Midbrain (tissue), 1 donor: ENCODE measurements at places on chromosomes 2 and 18.

- DNase-seq: no peak
These were observed 97.6 kb downstream of the EPB41L5 start for GRCh38 chr2:120110507-120110906.

- peak; percentile 25 for DNase-seq
These were observed 41.4 kb upstream of the AKAIN1 start for GRCh38 chr18:5238371-5238976.

GRCh38 chr2:9996321-9996720, 44.8 kb downstream of the GRHL1 start:
- DNase-seq: no peak

GRCh38 chr2:71545572-71546274, 92.4 kb downstream of the DYSF start:
- DNase-seq: peak; percentile 71

DNA sequence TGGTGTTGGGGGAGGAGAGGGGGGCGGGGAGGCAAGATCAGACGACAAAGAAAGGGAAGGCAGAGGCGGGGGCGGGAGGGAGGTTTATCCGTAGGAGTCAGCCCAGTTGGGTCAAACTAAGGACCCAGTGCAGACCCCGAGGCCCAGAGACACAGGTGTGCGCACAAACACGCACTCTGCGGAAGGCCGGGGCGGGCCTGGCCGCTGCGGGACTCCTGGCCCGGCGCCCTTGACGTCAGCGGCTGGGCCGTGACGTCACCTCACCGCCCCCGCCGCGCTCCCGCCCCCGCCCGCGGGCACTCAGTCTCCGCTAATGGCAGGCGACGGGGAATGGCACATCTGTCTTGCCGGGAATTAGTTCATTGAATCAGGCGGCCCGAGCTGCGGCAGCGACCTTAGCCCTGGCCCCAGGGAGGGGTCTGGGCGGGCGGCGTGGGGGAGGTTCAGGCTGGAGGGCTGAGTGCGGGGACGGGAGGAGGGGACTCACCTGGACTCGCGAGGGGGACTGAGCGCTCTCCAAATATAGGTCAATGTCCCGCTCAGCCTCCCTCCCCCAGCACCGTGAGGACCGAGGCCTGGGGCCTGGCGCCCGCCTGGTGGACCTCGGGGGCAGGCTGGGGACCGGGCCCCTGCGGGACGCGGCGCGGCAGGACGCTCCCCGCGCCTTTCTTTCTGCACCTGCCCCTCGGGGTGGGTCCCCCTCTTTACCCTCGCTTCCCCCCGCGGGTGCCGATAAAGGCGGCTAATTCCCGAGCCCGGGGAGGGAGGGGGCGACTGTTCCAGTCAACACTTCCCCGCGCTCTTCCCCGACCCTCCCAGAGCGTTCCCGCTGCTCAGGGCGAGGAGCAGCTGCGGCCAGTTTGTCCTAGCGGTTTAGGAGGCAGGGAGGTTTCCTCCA, 15.5 kb upstream of the ECEL1 start:
- no peak for DNase-seq

DNA sequence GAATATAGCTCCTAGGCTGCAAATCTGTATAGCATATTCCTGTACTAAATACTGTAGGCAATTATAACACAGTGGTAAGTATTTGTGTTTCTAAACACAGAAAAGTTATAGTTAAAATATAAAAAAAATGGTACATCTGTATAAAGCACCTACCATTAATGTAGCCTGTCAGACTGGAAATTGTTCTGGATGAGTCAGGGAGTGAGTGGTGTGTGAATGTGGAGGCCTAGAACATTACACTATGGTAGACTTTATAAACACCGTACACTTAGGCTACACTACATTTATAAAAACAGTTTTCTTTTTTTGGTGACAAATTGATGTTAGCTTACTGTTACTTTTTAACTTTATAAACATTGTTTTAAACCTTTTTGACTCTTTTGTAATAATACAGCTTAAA, 226.3 kb downstream of the CCDC85A start:
- no peak for DNase-seq

DNA sequence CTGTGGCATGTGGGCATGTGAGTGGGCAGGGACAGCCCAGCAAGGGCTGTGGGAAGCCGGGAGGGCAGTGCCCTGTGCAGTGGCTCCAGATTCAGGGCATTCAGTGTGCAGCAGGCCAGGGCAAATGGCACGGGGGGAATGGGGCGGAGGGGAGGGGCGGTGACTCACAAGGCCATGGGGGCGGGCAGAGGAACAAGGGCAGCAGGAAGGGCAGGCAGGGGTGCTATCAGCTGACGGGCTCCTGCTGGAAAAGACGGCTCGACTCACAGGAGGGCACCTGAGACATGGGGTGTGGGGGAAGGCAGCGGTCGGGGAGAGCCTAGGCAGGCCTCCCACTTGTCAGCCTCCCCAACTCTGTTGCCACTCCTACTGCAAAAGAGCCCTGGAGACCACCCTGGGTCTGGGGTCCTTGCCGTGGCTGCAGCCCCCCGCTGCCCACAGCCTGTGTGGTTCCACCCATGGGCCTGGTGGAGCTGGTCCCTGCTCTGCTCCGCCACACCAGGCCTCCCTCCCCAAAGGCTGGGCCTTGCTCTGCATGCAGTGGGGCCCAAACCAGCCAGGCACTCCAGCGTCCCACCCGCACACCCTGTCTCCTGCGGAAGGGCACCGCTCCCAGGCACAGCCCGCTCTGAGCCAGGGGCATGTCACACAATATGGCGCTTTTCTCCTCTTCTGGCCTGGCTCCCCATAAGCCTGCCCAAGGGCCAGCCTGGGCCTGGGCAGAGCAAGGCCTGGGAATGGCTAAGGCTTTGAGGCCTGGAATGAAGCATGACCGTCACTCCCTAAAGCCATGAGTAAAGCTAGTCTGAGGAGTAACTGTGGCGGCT, 25.9 kb downstream of the HS6ST1 start:
- peak; percentile 77 for DNase-seq

GRCh38 chr18:10565835-10566234, 40.0 kb downstream of the NAPG start:
- no peak for DNase-seq

DNA sequence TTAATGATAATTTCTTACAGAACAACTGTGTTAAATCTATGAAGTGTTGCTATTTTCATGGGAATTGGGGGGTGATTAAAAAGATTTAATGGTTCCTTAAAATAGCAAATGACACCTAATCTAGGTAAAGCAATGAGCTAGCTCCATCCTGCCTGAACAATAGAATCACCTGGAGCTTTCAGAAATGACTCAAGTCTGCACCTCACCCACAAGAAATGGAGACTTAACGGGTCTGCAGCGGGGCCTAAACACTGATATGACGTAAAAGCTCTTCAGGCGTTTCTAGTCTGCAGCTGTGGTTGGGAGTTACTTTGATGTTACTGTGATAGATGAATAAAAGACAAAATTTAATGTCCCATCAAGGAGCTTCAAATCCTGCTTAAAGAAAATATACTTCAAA, 328.2 kb downstream of the RND3 start:
- DNase-seq: no peak

DNA sequence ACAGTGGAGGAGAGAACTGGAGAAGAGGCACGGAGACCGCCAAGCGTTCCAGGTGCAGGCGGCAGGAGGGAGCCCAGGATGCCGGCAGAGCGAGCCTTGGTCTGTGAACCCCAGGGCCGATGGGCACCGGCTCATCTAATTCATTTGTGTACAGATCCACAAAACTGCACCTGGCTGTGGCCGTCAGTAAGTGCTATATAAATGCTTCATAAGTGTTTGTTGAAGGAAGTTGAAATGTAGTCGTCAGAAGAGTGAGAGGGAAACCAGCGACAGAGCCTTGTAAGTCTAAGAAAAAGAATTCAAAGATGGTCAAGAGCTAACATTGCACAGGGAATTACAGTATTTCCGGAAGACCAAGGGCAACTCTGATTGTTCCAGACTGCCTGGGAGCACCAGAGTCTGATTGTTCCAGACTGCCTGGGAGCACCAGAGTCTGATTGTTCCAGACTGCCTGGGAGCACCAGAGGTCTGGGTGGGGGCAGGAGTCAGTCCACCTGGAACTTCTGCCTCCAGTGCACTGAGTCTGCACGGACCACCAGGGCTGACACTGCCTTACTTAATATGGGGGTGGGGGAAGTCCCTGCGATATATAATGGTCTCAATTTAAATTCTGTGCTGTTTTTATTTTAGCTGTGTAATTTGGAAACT, 112.3 kb downstream of the BCL2 start:
- DNase-seq: no peak

DNA sequence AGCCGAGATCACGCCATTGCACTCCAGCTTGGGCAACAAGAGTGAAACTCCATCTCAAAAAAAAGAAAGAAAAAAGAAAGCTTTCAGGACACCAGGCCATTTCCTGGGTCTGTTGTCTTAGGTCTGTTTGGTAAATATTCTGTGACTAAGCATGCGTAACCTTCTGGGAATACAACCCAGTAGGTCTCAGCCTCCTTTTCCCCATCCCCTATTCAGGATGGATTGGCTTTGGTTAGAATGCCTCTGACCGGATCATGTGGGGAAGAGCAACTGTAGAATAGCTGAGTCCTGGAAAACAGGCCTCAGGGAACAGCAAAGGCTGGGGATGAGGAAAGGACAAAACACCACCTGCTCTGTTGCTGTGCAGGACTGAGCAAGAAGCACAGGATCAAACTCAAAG, 1.6 kb upstream of the PDCL3 start:
- DNase-seq: no peak

- peak; percentile 37 for DNase-seq
These were observed 13.4 kb downstream of the NOP58 start for GRCh38 chr2:202278944-202279343.

GRCh38 chr2:83686863-83687262, 772.2 kb downstream of the SUCLG1 start:
- DNase-seq: peak; percentile 49

DNA sequence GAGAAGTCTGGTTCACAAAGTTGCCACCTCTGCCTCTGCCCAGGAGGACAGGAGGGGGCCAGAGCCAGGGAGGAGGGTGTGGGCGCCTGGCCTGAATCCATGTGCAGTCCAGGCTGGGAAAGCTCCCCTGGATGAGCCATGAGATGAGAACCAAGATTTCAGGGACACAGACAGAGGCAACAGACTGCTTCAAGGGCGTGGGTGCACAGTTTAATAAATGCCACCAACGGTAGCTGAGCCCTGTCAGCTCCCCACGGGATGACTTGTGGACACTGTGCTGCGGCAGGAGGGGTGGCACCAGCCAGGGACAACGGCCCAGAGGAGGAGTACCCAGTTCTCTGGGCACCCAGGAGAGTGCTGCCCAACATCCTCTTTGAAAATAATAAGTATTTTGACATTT, 15.2 kb downstream of the CAPG start:
- DNase-seq: no peak

DNA sequence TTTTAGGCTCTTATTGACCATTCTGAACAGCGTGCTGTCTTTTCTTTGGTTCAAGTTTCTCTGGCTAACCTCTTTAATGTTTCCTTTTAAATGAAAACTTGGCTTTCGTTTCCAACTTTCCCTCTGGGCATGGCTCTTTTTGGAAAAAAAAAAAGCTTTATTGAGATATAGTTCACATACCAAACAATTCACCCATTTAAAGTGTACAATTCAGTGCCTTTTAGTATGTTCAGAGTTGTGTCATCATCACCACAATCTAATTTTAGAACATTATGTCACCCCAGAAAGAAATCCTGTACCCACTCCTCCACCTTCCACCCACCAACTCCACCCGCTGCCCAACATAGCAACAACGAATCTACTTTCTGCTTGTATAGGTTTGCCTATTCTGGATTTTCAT, 322.4 kb downstream of the ADCYAP1 start:
- no peak for DNase-seq

GRCh38 chr2:128086244-128086643, 4.8 kb upstream of the UGGT1 start:
- DNase-seq: no peak

- no peak for DNase-seq
These were observed 500.2 kb upstream of the ZEB2 start for GRCh38 chr2:145020139-145020538.

- DNase-seq: no peak
These were observed 15.4 kb upstream of the TET3 start for GRCh38 chr2:73969356-73969755.

- DNase-seq: no peak
These were observed 200.7 kb upstream of the SMAD7 start for GRCh38 chr18:49151482-49151881.

- DNase-seq: no peak
These were observed 7.8 kb downstream of the DOK6 start for GRCh38 chr18:69408522-69408921.
